ENCODE measurements at places on chromosomes 5 and 9. TPM values are rescaled to one million over a fixed set of nuclear protein-coding genes. Genes with fewer than 3 reads are reported as not detected.

DNA sequence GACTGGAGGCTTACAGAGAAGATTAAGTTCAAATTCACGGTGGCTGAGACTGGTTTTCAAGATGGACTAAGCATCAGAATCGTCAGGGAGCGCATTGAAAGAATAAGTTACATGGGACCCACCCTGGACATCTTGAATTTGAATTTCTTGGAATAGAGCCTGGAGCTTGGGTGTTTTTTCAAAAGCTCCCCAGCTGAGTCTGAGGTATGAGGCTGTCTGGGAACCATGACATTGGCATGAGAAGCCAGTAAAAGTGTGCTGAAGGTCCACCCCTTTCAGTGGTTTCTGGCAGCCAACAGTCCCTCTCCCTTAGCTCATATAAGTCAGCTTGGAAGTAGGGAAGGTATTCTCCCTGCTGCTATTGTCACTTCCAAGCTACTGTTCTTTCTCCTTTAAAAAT lies 97.8 kb downstream of the MAST4 start:
- DNase-seq = no peak

- DNase-seq = no peak
Measured at GRCh38 chr5:60178101-60178500, 284.6 kb upstream of the PDE4D start.

DNA sequence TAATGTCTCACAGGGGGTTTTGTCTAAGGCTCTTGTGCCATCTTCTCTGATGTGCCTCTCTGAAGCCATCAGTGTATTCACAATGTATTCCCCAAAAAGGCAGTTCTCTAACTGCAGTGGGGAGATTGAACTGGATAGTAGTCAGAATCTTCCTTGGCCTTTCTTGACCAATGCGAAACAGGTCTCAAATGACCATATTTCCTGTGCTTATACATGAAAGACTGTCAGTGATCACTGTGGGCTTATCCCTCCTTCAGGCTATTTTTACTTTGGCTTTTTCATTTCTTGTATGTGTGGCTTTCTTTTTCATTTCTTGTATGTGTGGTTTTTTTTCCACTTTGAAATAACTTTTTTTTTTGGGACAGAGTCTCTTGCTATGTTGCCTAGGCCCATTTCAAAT lies 19.7 kb downstream of the HMGXB3 start:
- DNase-seq = no peak

DNA sequence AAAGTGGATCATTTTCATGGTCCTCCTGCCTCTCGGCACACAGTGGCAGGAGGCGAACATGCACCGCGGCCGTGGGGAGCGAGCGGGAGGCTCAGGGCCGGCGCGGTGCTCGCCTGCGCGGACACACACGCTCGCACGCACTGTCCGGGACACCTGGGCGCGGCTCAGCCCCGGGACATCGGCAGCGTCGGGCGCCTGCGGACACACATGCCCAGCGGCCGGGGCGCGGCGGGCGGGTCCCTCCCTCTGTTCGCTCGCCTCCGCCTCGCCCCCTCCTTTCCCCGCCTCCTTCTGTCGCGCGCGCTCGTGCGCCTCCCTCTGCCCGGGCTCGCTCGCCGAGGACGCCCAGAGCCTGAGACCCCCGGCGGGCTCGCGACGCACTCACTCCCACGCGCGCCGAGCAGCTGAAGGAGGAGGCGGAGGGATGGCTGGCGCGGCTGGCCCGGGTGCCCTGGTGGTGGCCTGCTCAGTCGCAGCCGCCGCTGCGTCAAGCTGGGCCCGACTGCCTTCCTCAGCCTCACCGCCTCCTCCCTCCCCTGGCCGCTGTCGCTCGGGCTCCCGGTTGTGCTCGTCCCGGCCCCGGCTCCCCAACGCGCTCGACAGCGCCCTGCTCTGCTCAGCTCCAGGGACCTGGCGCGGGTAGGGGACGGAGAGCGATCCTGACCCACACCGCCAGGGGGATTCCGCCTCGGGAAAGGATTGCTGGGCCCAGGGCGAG lies at the start of gene FRMD3:
Gene FRMD3 (minus strand): TSS at position 230 of the 718 bp plus-strand sequence. CDS start 170 bp downstream, at position 60.
- DNase-seq = no peak

- no peak for DNase-seq
Measured at GRCh38 chr5:169024421-169024820, 276.5 kb downstream of the SLIT3 start.

GRCh38 chr5:97735209-97735608 lies 552.2 kb upstream of the RIOK2 start:
- no peak for DNase-seq

DNA sequence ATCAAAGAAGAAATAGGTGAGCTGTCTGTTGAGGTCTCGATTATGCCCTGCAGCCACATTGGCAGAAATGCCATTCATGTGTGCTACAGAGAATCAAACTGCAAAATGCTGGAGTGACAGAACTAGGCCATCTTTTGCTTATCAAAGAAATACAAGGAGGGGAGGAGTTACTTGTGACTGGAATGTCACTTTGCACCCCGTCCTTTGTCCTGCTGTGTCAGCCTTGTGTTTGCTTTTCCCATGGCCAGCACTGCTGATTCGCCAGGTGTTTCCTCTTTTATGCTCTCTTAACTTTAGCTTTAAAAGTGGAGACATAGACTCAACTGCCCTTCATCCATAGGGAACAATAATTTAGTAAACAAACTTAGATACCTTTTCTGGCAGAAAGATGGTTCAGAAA lies 54.3 kb downstream of the SLC46A2 start:
- no peak for DNase-seq

The C8G gene
- total RNA-seq = not detected

The CCL27 gene
- total RNA-seq = not detected

The OCLN gene
- 3.2 TPM for total RNA-seq

The SAXO1 gene
- not detected for total RNA-seq

The SOX30 gene
- total RNA-seq = not detected

The PURA gene
- total RNA-seq = 16.7 TPM

The FAM193B gene
- 85.9 TPM for total RNA-seq

The SNCAIP gene
- 2.6 TPM for total RNA-seq

Data from chondrocyte (in vitro differentiated cells).